ENCODE measurements at places on chromosomes 16 and 17.

GRCh38 chr16:87993901-87994300 lies 42.7 kb downstream of the BANP start:
- DNase-seq, result no peak

GRCh38 chr17:48755356-48755755 lies 26.8 kb upstream of the HOXB13 start:
- no peak for DNase-seq

DNA sequence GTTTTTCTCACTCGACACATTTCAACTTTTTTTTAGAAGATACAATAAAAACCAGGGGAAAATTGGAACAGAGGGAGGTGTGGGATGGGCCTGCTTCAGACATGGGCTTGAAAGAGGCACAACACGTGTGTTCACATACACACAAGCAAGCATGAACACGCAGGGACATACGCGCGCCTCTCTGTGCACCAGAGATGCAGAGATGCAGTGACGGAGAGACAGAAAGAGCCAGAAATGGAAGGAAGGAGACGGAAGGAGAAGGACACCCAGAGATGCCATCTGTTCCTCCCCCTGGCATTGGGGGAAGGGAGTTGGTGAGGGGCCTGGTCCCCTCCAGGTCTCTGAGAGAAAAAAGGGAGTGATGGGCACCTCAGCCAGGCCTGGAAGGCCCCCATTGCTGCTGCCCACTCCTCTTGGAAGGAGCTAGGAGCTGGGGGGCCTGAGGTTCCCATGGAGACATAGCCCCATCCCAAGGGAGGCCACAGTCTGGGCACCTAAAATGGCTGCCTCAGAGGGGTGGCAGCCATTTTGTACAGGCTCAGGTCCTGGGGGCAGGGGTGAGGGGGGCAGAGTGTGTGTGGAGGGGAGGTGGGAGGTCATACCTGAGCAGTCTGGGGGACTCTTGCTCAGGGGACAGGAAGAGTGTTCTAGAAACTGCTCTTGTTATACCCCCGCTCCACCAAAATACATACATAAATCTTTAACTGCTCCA lies 3.8 kb upstream of the NEUROD2 start:
- no peak for DNase-seq

DNA sequence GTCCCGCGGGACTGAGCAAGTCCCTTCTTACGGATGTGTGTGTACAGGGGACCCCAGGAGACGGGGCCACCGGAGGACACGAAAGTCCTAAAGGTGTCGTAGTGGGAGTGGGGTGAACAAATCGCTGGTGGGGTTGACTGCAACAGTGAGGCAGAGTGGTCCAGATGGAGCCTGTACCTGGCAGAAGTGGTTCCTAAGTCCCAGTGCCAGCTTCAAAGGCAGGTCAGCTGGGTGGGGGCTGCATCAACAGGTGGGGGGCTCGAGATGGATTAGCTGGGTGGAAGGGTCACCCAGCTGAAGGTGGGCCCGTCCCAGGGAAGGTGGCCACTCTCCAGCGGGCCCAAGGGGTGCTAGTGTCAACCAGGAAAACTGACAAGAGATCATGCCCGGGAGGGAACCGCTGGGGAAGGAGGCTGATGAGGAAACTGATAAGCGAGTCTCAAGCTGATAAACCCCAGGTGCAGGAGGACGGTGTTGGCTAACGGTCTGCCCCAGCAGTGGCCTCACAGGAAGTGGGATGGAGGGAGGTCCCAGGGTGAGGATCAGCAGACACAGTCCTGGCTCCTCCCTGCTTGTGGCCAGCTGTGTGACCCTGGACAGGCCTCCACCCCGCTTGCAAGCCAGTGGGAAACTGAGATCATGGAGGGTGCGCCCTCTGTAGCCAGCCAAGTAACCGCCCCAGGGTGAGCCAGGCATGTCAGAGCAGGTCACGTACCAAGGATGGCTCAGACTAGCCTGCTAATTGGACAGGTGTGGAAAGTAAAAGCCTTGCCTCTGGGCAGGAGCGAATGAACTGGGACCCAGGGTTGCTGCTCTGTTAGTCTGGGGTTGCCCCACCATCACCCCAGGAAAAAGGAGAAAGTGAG lies 1.0 kb downstream of the ORAI3 start:
- peak; percentile 28 for DNase-seq

- DNase-seq, result no peak
Measured at GRCh38 chr17:17852930-17853329, 16.1 kb upstream of the SREBF1 start.

GRCh38 chr16:67212766-67213165 lies 13.8 kb downstream of the ELMO3 start:
- DNase-seq, result no peak

DNA sequence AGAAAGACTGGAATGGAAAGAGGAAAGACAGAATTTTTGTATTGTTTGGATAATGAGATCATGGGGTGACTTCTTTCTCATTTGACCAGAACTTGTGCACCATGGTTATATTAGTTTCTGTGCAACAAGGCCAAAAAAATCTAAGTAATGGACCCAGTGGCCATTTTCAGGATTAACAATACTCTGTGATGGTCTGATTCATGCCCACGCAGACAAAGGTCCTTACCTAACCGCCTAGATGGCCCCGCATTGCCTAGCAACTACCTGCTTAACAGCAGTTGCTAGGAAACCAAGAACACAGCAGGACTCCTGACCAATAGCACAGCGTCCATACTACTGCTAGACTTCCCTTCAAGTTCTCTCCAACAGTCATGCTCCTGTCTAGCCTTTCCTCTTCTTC lies 22.4 kb downstream of the MIS12 start:
- DNase-seq, result no peak

GRCh38 chr17:74446551-74447500 lies 14.9 kb downstream of the GPRC5C start:
- DNase-seq, result no peak

- no peak for DNase-seq
Measured at GRCh38 chr17:69516911-69517310, 102.4 kb downstream of the MAP2K6 start.

DNA sequence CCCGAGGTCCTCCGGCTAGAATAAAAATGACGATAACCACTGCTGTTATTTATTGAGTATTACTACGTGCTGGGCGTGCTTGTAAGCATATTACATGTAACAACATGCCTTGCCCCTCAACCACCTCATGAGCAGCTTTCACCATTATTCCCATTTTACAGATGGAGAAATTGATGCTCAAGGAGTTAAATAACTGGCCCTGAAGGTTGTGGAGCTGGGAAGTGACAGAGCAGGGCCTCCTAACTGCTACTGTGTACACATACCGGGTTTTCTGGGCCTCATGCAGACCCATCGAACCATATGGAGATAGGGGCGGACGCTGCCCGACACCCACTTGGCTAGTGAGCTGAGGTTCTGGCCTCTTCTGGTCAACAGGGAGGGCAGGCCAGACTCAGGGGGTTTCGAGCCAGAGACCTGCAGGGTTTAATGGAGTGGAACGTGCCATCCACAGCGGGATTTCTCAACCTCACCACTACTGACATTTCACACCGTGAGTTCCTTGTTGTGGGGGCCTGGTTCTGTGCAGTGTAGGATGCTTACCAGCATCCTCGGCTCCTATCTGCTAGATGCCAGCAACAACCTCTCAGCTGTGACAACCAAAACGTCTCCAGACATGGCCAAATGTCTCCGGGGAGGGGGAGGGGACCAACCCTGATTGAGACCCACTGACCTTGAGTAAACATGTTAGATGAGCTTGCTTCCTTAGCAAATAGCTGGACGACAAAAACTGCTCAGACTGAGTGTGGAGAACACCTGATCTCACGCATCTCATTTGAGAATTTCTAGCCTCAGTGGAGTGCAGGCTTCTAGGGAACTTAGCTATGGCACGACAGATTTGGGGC lies 432.0 kb downstream of the SLC39A11 start:
- no peak for DNase-seq

- DNase-seq, result no peak
Measured at GRCh38 chr16:69322343-69322742, 8.0 kb downstream of the PDF start.

DNA sequence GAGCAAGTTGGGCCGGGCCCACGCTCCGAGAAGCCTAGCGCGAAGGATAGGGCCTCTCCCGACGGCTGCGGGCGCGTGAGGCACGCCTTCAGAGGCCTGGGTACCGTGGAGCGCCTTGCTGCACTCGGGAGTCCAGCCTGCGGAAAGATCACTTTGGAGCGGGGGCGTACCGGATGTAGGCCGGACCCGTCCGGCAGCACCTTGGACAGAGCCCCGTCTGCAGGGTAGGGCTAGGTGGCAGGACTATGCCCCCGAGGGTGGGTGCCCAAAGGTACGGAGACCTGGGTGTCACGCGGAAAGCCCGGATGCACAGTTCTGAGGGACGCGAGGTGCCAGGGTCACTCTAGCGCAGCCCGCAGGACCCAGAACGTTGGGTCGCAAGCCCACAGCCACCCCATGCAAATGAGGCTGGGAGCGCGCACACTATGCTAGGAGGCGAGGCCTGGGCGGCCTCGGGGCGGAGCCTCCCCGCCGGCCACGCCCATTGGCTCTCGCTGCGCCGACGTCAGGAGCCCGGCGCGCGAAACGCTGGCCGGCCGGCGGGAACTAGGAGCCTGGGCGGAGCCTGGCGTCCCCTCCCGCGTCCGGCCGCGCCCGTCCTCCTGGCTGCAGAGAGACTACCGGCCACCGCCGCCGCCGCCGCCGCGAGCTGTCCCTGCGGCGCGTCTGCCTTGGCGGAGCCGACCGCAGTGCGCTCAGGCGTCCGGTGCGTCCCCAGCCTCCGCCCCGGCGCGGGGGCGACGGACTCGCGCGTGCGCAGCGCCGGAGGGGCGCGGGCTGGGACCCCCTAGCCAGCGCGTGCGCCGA lies at the start of gene PAQR4:
Gene PAQR4, plus strand, starts transcription at position 611 of the 807 bp plus-strand sequence. CDS start 327 bp downstream, outside the sequence.
- DNase-seq, result peak; percentile 83

DNA sequence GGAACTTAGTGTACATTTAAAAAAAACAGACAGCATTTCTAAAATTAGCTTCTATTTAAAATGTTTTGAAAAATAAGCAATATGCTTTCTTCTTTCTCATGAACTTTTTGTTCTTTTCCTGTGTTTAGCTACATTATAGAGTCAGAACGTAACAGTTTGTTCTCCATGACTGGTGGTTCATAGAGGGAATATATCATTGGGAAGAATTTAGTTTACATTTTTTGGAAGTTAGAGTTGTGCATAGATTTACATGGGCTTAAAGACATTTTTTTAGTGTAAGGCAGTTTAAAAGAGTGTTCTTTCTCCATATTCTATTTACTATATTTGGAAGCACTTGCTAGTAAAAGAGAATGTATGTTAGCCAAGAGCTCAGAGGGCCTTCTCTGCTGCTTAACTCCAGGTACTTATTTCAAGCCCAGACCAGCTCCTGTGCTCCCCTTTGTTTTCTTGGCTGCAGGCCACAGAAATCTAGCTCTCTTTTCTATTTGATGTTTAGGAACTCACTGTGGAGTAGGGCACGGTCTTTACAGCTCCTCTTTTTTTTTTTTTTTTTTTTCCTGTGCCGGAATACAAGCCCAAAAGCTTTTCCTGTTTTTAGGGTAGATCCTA lies 20.2 kb downstream of the AP2B1 start:
- DNase-seq, result no peak

DNA sequence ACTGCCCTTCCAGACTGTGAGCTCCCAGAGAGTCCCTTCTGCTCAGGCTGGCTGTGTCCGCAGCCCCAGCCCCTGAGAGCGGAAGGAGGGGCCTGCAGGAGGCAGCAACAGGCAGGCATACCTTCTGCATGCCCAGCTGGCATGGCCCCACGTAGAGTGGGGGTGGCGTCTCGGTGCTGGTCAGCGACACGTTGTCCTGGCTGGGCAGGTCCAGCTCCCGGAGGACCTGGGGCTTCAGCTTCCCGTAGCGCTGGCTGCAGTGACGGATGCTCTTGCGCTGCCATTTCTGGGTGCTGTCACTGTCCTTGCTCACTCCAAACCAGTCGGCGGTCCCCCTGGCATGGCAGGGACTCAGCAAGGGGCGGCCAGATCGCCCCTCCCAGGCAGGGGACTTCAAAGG lies 9.0 kb downstream of the RHBDF1 start:
- DNase-seq, result no peak

DNA sequence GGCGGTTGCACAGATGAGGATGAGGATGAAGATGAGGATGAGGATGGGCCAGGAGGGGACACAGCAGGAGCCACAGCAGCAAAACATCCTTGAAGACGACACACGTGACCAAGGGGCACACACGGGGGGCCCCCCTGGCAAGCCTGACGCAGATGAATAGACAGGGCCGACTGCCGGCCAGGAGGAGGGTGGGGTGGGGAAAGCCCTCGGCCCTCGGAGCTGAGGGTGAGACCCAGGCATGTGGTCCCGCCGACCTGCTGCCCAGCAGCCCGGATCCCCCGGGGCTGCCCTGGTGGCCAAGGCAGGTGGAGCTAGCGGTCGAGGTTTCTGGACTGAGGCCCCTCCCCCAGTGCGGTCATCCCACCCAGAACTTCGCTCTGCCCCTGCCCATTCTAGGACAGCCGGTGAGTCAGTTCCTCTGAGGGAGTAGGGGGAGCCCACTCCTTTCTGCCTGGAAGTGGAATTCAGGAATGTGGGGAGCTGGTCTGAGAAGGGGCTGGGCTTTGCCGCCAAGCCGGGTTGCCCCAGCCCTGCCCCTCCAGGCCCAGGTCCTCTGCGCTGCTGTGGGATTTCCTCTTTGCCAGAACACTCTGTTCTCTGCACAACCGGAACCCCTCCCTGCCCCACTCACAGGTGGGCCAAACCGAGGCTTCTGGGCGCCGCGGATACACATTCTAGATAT lies 9.9 kb downstream of the CYGB start:
- peak; percentile 62 for DNase-seq

- DNase-seq, result no peak
Measured at GRCh38 chr17:79164913-79165695, 90.5 kb downstream of the ENGASE start.

- no peak for DNase-seq
Measured at GRCh38 chr17:47363171-47363570, 39.4 kb downstream of the EFCAB13 start.

GRCh38 chr17:41012326-41013120 lies 3.6 kb upstream of the KRTAP3-1 start:
- DNase-seq, result no peak

DNA sequence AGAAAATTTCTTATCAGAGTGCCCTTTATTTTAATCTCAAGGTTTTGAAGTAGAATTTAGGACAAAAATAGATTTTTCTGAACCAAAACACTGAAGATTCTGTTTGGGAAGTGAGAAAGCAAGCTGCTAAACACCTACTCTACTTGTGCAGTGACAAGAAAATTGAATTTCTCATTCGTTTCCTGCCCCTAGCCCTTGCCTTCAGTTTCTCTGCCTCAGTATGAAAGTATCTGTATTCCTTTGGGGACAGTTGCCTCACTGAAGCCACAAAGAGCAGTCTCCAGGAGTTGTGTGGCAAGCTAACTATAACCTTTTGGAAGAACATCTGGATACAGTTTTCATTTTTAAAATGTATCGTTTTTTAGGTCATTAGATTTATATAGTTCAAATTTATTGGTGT lies 19.7 kb downstream of the MOSMO start:
- no peak for DNase-seq

All from CD4-positive, alpha-beta T cell treated with Interleukin-21 for 1 hour (primary cell).